Mesendoderm (in vitro differentiated cells): ENCODE measurements at places on chromosomes 7 and 10.

DNA sequence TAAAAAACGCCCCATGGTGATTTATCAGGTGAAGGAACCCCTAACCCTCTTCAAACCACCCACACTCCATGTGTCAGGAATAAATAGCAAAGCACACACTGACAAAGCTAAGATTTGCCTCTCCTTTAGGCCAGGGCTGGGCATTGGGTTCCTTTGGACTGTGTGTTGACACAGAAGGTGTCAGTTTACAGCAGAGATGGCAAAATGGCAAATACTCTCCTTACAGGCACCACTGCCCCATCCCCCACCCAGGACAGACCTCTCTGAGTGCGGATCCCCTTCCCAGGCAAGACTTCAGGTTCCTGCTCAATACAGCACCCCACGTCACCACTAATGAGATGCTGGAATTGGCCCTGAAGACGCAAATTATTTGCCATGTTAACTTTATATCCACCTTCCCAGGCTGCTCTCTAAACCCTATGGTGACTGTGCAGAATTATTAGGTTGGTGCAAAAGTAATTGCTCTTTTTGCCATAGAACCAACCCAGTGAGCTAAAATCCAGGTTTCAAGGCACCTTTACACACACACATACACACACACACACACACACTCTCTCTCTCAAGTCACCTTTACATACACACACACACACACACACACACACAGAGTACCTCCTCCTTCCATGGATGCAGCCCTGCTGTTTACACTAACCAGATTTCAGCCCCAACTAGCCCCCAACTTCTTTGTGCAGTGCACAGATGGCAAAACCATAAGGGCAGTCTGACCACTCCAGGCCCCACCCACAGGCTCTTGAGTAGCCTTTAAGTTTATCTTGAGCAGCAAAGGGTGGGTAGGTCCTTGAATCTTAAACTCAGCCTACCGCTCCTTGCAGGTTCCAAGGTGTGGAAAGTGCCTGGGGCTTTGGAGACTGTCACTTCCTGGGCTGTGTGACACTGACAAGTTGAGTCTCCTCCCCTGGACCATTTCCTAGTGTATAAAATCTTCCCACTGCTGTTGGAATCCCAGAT is 4.0 kb upstream of the ZCCHC24 start:
- H3K4me3 ChIP-seq: no peak overlapping the region
- no peaks in the 10 kb centered on the region for H3K27me3 ChIP-seq
- peaks cover 9% of the 10 kb centered on the region for H3K4me1 ChIP-seq
- H3K27ac ChIP-seq: no peak overlapping the region
- peak; percentile 42 for DNase-seq

- no peak overlapping the region for H3K27ac ChIP-seq
- H3K27me3 ChIP-seq: no peaks in the 10 kb centered on the region
- no peak for DNase-seq
- H3K4me1 ChIP-seq: no peaks in the 10 kb centered on the region
These were observed 248.1 kb upstream of the LRRN3 start for GRCh38 chr7:110842796-110843195.

- H3K4me3 ChIP-seq: no peak overlapping the region
- no peaks in the 10 kb centered on the region for H3K27me3 ChIP-seq
- no peak overlapping the region for H3K27ac ChIP-seq
These were observed 320.0 kb downstream of the ZNF716 start for GRCh38 chr7:57769958-57770357.

DNA sequence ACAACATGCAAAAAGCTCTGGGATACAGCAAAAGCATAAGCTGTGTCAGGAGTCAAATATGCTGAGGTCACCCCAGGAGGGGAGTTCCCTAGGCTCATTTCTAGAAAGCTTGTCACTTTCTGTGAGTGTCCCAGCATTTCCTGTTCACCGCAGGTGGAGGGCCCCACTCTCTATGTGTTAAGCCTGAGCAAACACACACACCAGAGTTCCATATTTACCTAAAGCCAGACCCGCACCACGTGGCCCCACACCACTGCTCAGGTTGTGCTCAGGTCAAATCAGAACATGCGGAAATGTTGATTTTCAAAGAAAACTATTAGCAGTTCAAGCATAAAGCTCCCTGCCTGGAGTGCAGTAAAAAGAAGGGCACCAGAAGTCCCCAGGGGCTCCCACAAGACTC is 259.6 kb upstream of the PPP2R2D start:
- H3K27me3 ChIP-seq: no peaks in the 10 kb centered on the region
- DNase-seq: peak; percentile 14

- no peaks in the 10 kb centered on the region for H3K36me3 ChIP-seq
- no peak overlapping the region for H3K4me3 ChIP-seq
- H3K4me1 ChIP-seq: no peaks in the 10 kb centered on the region
- DNase-seq: no peak
These were observed 289.4 kb upstream of the SP8 start for GRCh38 chr7:21076054-21076453.

GRCh38 chr10:132023092-132023811 is 41.5 kb upstream of the BNIP3 start:
- no peaks in the 10 kb centered on the region for H3K36me3 ChIP-seq
- no peaks in the 10 kb centered on the region for H3K4me1 ChIP-seq
- no peak overlapping the region for H3K4me3 ChIP-seq
- H3K27me3 ChIP-seq: no peaks in the 10 kb centered on the region
- H3K27ac ChIP-seq: no peak overlapping the region

GRCh38 chr7:2858621-2859020 is 14.5 kb upstream of the GNA12 start:
- no peak for DNase-seq
- no peak overlapping the region for H3K4me3 ChIP-seq
- H3K27me3 ChIP-seq: no peaks in the 10 kb centered on the region
- peaks cover 3% of the 10 kb centered on the region for H3K4me1 ChIP-seq
- no peak overlapping the region for H3K27ac ChIP-seq

DNA sequence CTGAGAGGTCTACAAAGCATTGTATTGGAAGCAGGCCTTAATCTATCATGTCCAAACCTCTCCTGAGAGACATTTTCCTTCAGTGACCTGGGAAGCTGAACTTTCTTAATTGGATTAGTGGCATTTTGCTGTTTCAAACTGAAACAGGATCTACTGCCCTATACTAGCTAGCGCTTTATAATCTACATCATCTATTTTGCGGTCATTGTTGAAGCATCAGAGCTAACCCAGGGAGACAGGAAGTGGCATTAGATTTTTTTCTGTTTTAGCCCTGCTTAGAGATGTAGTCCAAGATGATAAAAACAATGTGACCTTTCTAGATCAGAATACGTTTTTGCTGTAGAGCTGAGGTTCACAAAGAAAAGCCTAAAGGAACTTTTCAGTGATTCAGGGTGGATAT is 147.4 kb upstream of the AGR3 start:
- no peaks in the 10 kb centered on the region for H3K36me3 ChIP-seq
- DNase-seq: no peak
- no peak overlapping the region for H3K27ac ChIP-seq
- no peaks in the 10 kb centered on the region for H3K27me3 ChIP-seq

GRCh38 chr7:158759749-158760444 is 55.3 kb upstream of the NCAPG2 start:
- no peak for DNase-seq
- H3K27me3 ChIP-seq: no peaks in the 10 kb centered on the region
- H3K4me1 ChIP-seq: no peaks in the 10 kb centered on the region
- H3K4me3 ChIP-seq: no peak overlapping the region

DNA sequence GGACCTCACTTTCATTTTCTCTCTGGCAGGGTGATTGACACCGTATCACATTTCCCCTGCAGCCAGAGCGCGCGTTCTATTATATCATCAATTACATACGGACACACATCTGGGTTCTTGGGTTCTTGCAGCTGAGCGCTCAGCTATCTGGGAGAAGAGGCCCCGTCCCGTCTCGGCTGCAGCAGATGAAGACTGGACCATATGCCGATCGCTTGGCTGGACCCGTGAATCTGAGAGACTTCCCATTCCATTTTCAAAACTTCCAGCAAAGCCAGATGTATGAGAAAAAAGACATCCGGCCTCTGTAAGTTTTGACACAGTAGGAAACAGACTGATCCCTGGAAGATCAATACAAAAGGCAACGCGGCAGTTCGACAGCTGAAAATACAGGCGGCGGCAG is 99.8 kb downstream of the JCAD start:
- H3K4me1 ChIP-seq: no peaks in the 10 kb centered on the region
- no peak for DNase-seq
- H3K36me3 ChIP-seq: no peaks in the 10 kb centered on the region
- H3K27me3 ChIP-seq: no peaks in the 10 kb centered on the region
- no peak overlapping the region for H3K4me3 ChIP-seq

- no peaks in the 10 kb centered on the region for H3K36me3 ChIP-seq
- peak; percentile 92 for DNase-seq
- no peaks in the 10 kb centered on the region for H3K4me1 ChIP-seq
- H3K4me3 ChIP-seq: no peak overlapping the region
- H3K27me3 ChIP-seq: no peaks in the 10 kb centered on the region
These were observed 161.9 kb downstream of the SH2D4B start for GRCh38 chr10:80699602-80700039.

DNA sequence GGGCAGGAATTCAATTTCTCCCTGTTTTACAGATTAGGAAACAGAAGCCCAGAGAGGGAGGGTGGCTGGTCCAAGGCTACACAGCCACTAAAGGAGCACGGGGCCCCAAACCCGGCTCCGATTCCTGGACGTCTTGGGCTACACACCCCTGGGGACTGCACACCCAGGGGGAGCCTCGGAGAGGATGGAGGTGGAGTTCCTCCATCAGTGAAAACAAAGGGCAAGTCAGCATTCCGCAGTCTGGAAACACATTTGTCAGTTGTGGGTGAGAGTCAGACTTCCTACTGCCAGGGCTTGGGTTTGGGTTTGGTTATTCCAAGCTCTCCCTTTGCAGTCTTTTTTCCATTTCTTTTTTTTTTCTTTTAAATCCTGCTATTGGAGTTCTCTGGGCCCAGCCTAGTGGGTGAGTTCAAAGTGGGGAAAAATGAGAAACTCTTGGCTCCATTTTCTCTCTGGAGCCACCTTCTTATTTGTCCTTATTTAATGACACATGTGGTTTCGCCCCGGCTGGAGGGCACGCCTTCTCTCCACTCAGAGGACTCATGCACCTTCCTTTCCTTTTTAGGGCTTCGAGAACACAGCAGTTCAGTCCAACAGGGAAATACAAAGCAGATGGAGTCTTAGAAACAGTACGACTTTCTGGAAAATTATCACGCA is 59.9 kb upstream of the AQP1 start:
- peak; percentile 19 for DNase-seq
- H3K27ac ChIP-seq: no peak overlapping the region
- H3K4me3 ChIP-seq: no peak overlapping the region
- no peaks in the 10 kb centered on the region for H3K27me3 ChIP-seq

GRCh38 chr10:125158601-125159485 is 1.5 kb downstream of the CTBP2 start:
- H3K27ac ChIP-seq: peak overlapping the region; percentile 99
- H3K27me3 ChIP-seq: no peaks in the 10 kb centered on the region
- H3K4me3 ChIP-seq: peak overlapping the region; percentile 83
- H3K4me1 ChIP-seq: peaks cover 25% of the 10 kb centered on the region
- no peak for DNase-seq
- H3K36me3 ChIP-seq: no peaks in the 10 kb centered on the region

- H3K27ac ChIP-seq: no peak overlapping the region
- H3K4me3 ChIP-seq: no peak overlapping the region
- peaks cover 2% of the 10 kb centered on the region for H3K36me3 ChIP-seq
- H3K4me1 ChIP-seq: no peaks in the 10 kb centered on the region
- no peak for DNase-seq
These were observed 10.8 kb upstream of the LRRC4 start for GRCh38 chr7:128042012-128042411.

DNA sequence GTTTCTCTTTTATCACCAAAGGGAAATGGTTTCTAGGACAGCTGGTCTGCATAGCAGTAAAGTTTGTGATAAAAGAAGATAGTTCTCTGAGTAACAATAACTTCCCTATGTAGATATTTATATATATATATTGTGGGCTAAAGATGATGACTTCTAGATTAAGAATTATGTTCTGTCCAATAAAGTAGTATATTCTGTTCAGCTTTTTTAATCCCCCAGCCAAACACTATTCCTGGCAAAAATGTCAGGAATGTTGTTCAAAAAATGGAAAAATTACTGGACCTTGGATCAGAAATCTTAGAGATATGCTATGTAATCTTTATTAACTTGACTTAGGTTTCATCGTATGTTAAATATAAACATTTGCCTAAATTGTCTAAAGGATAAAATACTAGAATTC is 136.3 kb upstream of the GNAI1 start:
- H3K4me1 ChIP-seq: no peaks in the 10 kb centered on the region
- H3K36me3 ChIP-seq: no peaks in the 10 kb centered on the region
- no peak overlapping the region for H3K4me3 ChIP-seq
- no peaks in the 10 kb centered on the region for H3K27me3 ChIP-seq
- no peak overlapping the region for H3K27ac ChIP-seq

GRCh38 chr7:48113275-48113674 is 24.2 kb downstream of the UPP1 start:
- no peaks in the 10 kb centered on the region for H3K4me1 ChIP-seq
- no peak overlapping the region for H3K4me3 ChIP-seq
- H3K36me3 ChIP-seq: peaks cover 3% of the 10 kb centered on the region
- no peak for DNase-seq
- no peaks in the 10 kb centered on the region for H3K27me3 ChIP-seq

GRCh38 chr10:71708301-71708703 is 11.3 kb downstream of the C10orf105 start:
- H3K4me1 ChIP-seq: no peaks in the 10 kb centered on the region
- no peaks in the 10 kb centered on the region for H3K36me3 ChIP-seq
- H3K27me3 ChIP-seq: no peaks in the 10 kb centered on the region
- H3K27ac ChIP-seq: no peak overlapping the region

DNA sequence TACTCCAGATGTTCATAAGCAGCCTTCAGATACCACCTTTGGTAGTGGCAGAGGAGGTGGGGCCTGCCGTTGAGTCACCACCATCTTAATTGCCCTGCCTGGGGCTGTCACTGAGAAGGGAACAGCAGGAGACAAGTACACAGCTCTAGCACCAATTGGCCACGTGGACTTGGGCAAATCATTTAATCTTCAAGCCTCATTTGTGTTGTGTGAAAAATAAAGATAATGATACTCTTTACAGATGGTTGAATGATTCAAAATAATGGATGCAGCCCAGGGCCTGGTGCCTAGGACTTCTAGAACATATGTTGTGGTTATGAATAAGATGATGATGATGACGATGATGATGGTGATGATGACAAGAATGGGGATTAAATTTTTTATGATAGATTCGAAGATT is 111.9 kb upstream of the ADAM12 start:
- no peaks in the 10 kb centered on the region for H3K27me3 ChIP-seq
- no peaks in the 10 kb centered on the region for H3K4me1 ChIP-seq
- H3K36me3 ChIP-seq: no peaks in the 10 kb centered on the region
- no peak overlapping the region for H3K4me3 ChIP-seq
- no peak overlapping the region for H3K27ac ChIP-seq

DNA sequence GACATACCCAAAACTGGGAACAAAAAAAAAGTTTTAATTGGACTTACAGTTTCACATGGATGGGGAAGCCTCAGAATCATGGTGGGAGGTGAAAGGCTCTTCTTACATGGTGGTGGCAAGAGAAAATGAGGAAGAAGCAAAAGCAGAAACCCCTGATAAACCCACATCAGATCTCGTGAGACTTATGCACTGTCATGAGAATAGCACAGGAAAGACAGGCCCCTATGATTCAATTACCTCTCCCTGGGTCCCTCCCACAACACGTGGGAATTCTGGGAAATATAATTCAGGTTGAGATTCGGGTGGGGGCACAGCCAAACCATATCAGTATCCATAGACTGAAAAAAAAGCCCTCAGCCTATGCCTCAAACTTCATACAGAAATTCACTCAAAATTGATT is 647.2 kb downstream of the GRID1 start:
- H3K4me1 ChIP-seq: no peaks in the 10 kb centered on the region
- no peak overlapping the region for H3K4me3 ChIP-seq
- no peaks in the 10 kb centered on the region for H3K36me3 ChIP-seq
- H3K27me3 ChIP-seq: no peaks in the 10 kb centered on the region

GRCh38 chr7:918441-919113 is 35.9 kb downstream of the ADAP1 start:
- H3K27ac ChIP-seq: no peak overlapping the region
- no peaks in the 10 kb centered on the region for H3K27me3 ChIP-seq
- no peak overlapping the region for H3K4me3 ChIP-seq
